Stomach (tissue), 19 donors: ENCODE measurements at places on chromosomes 5 and 9. TPM values are rescaled to one million over a fixed set of nuclear protein-coding genes. Genes with fewer than 3 reads are reported as not detected.
A peak's percentile ranks its signal among the peaks of the same experiment; 100 is the strongest.

- DNase-seq = peak; percentile 53
Observed at GRCh38 chr5:124124711-124125229, 612.8 kb downstream of the CSNK1G3 start.

- DNase-seq = no peak
Observed at GRCh38 chr9:92660266-92660665, 9.7 kb downstream of the IPPK start.

GRCh38 chr9:18502546-18502945, 28.6 kb downstream of the ADAMTSL1 start:
- no peak for DNase-seq

DNA sequence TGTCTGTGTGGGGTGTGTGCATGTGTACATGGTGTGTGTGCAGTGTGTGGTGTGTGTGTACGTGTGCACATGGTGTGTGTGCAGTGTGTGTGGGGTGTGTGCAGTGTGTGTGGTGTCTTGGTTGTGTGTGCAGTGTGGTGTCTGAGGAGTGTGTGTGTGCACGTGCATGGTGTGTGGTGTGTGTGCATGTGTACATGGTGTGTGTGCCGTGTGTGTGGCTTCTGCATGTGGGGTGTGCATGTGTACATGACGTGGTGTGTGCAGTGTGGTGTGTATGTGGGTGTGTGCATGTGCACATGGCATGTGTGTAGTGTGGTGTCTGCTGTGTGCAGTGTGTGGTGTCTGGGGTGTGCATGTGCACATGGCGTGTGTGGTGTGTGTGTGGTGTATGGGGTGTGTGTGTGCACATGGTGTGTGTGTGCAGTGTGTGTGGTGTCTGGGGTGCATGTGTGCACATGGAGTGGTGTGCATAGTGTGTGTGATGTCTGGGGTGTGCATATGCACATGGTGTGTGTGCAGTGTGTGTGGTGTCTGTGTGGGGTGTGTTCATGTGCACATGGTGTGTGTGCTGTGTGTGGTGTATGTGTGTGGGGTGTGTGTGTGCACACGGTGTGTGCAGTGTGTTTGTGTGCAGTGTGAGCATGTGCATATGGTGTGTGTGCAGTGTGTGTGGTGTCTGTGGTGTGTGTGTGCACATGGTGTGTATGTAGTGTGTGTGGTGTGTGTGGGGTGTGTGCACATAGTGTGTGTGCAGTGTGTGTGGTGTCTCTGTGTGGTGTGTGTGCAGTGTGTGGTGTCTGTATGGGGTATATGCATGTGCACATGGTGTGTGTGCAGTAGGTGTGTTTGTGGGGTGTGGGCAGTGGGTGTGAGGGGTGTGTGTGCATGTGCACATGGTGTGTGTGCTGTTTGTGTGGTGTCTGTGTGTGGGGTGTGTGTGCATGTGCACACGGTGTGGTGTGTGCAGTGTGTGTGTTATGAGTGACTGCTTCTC, 40.6 kb upstream of the ZNG1F start:
- no peak for DNase-seq

DNA sequence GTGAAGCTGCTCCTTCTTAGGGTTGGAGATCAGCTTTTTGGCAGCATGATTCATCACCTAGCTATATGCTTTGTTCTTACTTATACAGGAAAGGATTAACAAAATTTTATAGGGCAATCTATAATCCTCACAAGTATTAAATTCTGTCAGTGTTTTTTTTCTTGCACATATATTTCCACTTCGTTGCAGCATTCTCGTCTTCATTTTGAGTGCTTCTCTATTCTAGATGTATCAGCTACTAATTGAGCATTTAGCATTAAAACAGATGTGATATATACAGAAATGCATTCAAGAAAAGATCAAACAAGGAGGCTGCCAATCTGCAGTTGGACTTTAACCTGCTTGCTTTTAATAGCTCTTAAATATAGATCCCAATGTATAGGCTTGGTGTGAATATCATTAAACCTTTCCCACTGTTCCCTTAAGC, 3.6 kb upstream of the CTXN3 start:
- no peak for DNase-seq

MYORG gene
- 3.9 TPM for polyA plus RNA-seq

PPP2R2B gene
- polyA plus RNA-seq = 0.75 TPM

NTRK2 gene
- 0.15 TPM for polyA plus RNA-seq
